ENCODE measurements at places on chromosomes 16 and 17.

GRCh38 chr17:69414408-69415274, at the start of gene MAP2K6:
Gene MAP2K6 (plus strand): TSS chr17:69414697. CDS start chr17:69414985, 288 bp downstream.
- DNase-seq = peak; percentile 82

DNA sequence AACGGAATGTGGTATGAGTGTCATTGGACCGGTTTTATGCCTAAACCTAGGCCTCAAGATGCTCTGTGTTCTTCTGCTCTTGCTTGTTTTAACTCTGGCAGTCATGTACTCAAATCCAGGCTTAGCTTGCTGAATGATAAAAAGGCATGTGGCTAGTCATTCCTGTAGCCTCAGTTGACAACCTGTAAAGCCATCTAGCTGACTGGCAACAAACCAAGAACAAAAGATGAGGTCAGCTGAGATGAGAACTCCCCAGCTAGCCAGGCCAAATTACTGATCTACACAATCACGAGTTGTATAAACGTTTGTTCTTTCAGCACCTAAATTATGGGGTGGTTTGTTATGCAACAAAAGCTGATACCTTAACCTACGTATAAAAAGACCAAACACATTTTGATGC, 1406.0 kb upstream of the CDH8 start:
- no peak for DNase-seq

GRCh38 chr17:44334727-44335126, 10.1 kb upstream of the SLC25A39 start:
- no peak for DNase-seq

- peak; percentile 58 for DNase-seq
Observed at GRCh38 chr16:67537636-67538591, 9.3 kb downstream of the RIPOR1 start.

- DNase-seq = no peak
Observed at GRCh38 chr16:22775220-22775922, 38.6 kb upstream of the HS3ST2 start.
